ENCODE measurements at places on chromosomes 5 and 9. TPM values are rescaled to one million over a fixed set of nuclear protein-coding genes. Genes with fewer than 3 reads are reported as not detected.
A peak's percentile ranks its signal among the peaks of the same experiment; 100 is the strongest.

GRCh38 chr5:115487756-115488155, 56.8 kb downstream of the FEM1C start:
- DNase-seq, result no peak

- DNase-seq, result no peak
Measured at GRCh38 chr9:108099854-108100253, 610.3 kb upstream of the KLF4 start.

GRCh38 chr5:143376911-143377813, 26.3 kb downstream of the NR3C1 start:
- peak; percentile 10 for DNase-seq

DNA sequence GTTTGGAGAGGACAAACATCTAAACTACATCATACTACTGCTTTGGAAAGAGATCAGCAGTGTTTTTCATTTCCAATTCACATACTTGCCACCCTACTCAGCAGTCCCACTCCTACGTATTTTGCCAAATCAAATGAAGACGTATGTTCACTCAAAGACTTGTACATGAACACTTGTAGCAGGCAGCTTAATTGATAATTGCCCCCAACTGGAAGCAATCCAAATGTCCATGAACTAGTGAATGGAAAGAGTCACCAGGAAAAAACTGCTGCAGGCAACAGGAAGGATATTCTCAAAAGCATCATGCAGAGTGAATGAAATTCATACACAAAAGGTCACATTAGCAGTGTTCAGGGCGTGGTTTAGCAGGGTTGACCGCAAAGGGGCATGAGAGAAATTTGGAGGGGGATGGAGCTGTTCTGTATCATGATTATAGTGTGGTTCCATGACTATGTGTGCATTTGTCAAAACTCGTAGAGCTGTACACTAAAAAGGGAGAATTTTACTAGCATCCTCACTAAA, 38.8 kb downstream of the PAEP start:
- DNase-seq, result peak; percentile 75

DNA sequence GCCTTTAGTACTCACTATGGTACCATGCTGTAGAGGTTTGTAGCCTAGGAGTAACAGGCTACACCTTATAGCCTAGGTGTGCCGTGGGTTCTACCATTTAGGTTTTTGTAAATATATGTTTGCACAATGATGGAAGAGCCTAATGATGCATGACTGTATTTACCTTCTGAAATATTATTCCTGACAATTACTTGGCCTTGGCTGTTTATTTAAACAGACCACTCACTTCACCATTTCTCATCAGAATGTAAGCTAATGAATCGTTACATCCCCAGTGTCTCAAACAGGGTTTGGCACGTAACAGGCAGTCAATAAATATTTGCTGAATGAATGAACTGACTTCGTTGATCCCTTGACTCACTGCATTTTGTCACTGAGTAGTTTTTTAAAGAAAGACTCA, 93.1 kb downstream of the MED27 start:
- DNase-seq, result no peak

- no peak for DNase-seq
Measured at GRCh38 chr5:87246061-87246460, 21.6 kb upstream of the RASA1 start.

DNA sequence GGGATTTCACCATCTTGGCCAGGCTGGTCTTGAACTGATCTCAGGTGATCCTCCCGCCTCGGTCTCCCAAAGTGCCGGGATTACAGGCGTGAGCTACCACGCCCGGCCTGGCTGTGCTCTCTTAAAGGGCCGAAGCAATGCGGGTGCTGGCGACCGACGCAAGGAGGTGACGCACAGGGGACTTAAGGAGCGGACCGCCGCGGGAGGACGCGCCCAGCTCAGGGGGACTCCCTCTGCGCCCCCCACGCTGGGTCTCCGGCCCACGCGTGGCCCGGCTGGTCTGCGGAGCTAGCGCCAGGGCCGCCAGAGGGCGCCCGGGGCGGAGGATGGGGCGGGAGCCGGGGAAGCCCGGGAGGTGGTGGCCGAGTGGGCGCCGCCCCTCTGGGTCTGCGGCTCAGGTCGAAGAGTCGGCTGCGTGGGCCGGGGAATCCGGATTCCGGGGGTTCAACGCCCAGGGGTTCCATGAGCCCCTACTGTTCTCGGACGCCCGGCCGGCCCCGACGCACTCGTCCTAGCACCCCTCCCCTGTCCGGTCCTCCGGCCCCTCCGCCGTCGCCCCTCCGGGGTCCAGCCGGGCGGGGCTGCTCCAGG, 502 bp upstream of the CERCAM start:
- peak; percentile 63 for DNase-seq

FBXW5 gene
- 76.7 TPM for total RNA-seq

GRCh38 chr5:15442193-15442570, 57.8 kb upstream of the FBXL7 start:
- DNase-seq, result no peak

GRCh38 chr9:75531588-75531987, 358.9 kb upstream of the PCSK5 start:
- DNase-seq, result no peak

EMB gene
- total RNA-seq, result 18.9 TPM

DNA sequence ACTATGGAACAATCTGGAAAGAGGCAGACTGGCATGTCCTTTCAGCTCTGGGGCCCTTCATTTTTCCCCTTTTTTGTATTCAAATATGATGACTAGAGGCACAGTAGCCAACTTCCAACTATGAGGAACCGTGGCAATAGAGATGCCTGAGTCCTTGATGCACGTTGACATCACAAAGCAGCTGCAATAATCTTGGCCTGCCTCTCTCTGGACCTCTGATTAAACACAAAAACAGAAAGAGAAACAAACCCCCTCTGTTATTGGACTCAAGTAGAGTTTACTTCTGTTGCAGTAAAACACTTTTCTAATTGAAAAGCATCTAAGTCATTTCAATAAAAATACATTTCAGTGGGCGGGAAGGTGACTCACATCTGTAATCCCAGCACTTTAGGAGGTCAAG, 122.2 kb upstream of the GRAMD2B start:
- DNase-seq, result no peak

- no peak for DNase-seq
Measured at GRCh38 chr5:112979723-112980122, 3.1 kb downstream of the DCP2 start.

FAM221B gene
- not detected for total RNA-seq

- peak; percentile 83 for DNase-seq
Measured at GRCh38 chr9:2418619-2419018, 203.0 kb upstream of the VLDLR start.

GRCh38 chr9:34079181-34079580, 30.5 kb upstream of the UBAP2 start:
- DNase-seq, result no peak

- DNase-seq, result no peak
Measured at GRCh38 chr9:114811301-114811700, 5.5 kb upstream of the TNFSF15 start.

- DNase-seq, result peak; percentile 52
Measured at GRCh38 chr5:112419986-112420864, 1.1 kb upstream of the EPB41L4A start.

CARD9 gene
- total RNA-seq, result 5.4 TPM

- DNase-seq, result peak; percentile 65
Measured at GRCh38 chr5:17316970-17317459, 99.6 kb downstream of the BASP1 start.

GRCh38 chr9:134218230-134218629, 53.9 kb upstream of the RNU6ATAC start:
- DNase-seq, result no peak

SLC25A2 gene
- 0.88 TPM for total RNA-seq

SLC6A7 gene
- not detected for total RNA-seq

ABCA1 gene
- total RNA-seq, result 0.69 TPM

ABL1 gene
- total RNA-seq, result 78.6 TPM

- no peak for DNase-seq
Measured at GRCh38 chr9:72665421-72665820, 144.0 kb downstream of the TMC1 start.

SELENOP gene
- 1.9 TPM for total RNA-seq

DNA sequence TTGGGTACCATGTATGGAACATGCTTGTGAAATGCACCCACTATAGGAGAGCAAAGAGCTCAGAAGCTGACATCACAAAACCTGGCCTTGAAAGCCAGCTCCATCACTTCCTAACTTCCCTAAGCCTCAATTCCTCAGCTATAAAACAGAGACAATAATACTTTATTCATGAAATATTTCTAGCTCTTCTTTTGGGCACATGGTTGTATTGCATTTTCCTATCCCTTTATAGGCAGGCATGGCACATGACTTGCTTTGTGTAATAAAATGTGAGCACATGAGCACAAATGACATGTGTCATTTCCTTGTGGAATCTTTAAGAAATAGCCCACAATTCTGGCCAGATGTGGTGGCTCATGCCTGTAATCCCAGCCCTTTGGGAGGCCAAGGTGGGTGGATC, 18.5 kb downstream of the ZNF366 start:
- DNase-seq, result no peak

- no peak for DNase-seq
Measured at GRCh38 chr5:176776916-176777315, 33.4 kb upstream of the UNC5A start.

DNA sequence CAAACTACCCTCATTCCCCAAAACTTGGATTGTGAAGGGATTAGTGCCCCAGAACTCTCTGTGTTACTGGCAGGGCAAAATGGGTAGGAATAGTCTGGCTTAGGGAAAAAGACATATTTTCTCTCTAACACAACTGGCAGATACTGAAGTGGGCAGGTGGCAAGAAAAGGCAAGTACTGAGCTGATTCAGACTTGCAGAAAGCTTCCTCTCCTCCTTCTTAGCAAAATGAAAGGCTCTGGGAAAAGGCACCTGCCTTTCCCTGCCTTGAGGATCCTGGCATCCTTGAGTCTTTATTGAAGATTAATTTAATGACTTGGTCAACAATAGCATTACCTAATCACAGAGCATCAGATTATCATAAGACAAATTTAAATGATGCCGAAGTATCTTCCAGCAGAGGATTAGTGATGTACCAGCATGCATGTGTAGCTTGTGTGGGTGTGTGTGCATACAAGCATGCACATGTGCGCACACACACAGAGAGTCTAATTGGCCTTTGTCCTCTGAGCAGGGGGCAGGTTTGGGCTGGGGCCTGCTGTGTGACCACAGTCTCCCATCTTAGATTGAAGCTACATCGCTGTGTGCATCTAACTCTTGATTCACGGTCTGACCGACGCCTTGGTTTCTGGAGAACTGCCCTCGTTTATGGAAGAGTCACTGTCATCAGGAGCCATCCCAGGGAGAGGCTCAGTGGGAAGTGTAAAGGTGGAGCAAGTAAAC, 294.8 kb downstream of the AOPEP start:
- no peak for DNase-seq

GRCh38 chr9:5582835-5583195, 46.1 kb upstream of the RIC1 start:
- no peak for DNase-seq

DNA sequence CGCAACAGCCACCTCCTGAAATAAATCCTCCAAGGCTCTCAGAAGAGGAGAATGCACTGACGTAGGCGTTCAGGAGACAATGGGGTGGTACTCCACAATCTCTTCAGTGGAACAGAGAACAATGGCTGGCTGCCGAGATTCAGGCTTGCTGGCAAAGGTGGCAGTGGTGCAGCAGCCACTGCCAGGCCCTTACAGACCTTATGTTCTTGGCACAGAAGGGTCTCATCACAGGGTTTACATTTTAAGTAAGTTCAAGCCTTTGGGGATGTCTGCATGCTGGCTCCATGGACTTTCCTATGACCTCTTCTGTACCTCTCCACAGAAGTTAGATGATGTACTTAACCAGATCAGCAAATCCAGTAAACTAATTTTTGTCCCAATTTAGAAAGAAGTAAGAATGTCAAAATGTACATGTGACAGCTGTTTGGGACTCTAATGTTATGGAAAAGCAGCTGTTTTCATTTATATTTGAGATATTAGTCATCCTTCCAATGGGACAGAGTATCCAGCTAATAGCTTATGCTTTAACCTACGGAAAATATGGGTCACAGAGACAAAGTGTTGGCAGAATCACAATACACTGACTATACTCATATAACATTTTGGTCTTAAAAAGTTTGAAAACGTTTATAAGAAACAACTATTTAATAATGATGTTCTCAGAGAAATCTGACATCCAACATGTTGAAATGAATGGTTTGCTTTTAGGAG, 180.9 kb downstream of the MAPKAP1 start:
- DNase-seq, result no peak

GRCh38 chr5:41345295-41345694, 132.0 kb upstream of the C6 start:
- DNase-seq, result no peak

- DNase-seq, result no peak
Measured at GRCh38 chr5:42620579-42621216, 135.9 kb upstream of the CCDC152 start.

DNA sequence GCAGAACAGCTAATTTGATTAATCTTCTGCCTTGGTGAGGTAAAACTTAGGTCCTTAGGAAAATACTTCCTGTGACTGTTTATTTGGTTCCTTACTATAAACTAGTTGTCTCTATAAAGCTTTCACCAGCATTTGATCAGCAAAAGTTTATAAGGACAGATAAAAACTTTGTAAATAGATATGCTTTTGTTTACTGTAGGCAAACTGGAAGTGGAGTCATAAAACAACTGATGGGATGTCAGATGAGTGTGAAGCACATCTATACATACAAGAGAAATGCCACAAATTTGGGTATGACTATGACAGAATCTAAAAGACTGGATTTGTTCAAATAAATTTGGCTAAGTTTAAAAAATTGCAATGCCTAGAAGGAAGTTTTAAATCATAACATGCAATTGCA, 5.5 kb downstream of the PTGER4 start:
- no peak for DNase-seq

GRCh38 chr9:35470340-35470739, 19.6 kb upstream of the RUSC2 start:
- DNase-seq, result no peak

GRCh38 chr5:120910629-120911028, 446.5 kb downstream of the PRR16 start:
- no peak for DNase-seq

DNA sequence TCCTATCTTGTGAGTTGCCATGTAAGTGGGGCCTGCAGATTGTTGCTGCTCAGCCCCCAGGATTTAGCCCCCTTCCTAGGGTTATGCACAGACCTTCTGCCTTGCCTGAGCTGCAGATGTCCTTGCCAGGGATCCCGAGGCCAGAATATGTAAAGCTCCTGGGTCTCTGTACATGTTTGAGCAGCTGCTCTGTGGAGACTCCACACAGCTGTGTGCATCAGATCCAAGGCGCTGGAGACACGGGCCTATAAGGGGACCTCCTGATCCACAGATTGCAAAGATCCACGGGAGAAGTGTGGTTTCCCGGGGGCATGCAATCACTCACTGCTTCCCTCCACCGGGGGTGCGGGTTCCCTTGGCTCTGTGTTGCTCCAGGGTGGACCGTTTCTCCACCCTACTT, 28.9 kb downstream of the TAF11L14 start:
- DNase-seq, result no peak

DNA sequence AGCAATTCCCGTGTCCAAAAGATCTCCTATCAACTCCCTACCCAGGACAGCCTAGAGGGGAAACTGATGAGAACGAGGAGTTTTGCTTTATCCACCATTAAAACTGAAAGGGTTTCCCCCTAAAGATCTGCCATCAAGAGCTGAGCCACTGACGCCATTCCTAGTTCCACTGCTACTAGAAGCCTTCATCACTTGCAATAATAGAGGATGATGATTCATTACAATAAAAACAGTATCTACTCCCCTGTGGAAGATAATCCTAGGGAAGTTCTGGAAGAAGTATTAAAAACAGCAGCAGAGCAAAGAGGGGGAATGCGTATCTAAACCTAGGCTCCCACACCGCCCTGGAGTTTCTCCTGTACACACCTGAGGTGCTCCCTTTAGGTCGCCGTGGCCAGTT, 394.5 kb downstream of the BNC2 start:
- DNase-seq, result no peak

STOM gene
- 63.4 TPM for total RNA-seq

Data from A673 (cell line).